ENCODE measurements at places on chromosomes 1 and 21.

- no peak for DNase-seq
These were observed 782 bp downstream of the PCAT6 start for GRCh38 chr1:202811296-202812175.

DNA sequence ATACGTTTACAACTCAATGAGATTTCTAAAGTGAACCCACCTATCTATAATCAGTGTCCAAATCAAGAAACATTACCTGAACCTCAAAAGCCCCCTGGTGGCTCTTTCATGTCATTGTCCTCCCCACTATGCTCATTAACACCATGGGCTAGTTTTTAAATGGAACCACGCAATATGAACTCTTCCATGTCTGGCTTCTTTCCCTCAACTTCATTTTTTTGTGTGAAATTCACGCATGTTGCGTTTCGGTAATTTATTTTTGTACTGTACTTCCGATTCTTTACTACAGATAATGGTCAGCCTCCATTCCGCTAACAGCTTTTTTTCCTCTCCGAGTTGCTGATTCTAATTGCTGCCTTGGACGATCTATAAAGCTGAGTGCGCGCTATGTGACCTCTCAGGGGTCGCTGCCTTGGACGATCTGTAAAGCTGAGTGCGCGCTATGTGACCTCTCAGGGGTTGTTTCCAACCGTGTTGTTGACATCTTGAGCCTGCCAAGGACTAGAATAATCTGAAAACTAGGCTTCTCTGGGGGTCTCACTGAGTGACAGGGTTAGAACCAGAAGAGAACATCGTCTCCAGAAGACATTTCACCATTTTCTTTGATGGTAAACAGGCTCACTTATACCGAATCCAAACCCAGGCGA lies 1.1 kb upstream of the CACYBP start:
- DNase-seq: peak; percentile 37

DNA sequence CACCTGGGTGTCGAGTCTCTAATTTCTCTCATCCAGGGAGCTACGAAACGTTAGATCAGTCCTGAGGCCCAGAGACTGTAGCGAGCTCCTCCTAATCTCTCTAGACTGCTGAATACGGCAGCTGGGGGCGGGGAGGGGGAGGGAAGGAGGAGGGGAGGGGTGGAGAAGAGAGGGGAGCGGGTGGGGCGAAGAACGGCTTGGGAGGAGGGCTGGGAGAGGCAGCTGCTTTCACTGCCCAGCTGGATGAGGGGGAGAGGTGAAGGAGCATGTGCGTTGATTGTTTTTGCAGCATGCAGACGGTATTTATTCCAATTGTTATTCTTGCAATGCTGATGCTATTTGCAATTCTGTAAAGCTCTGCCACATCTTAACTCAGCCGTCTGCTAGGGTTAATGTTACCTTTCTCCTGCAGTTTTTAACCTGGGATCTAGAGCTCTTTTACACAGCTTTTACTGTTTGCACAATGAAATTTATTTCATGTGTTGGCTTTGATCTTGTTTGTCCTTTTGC lies 790 bp downstream of the DNAJC6 start:
- DNase-seq: peak; percentile 33

- DNase-seq: no peak
These were observed 55.9 kb upstream of the SOX13 start for GRCh38 chr1:204017032-204017431.

GRCh38 chr1:156480411-156481192 lies 20.0 kb downstream of the MEF2D start:
- peak; percentile 63 for DNase-seq

DNA sequence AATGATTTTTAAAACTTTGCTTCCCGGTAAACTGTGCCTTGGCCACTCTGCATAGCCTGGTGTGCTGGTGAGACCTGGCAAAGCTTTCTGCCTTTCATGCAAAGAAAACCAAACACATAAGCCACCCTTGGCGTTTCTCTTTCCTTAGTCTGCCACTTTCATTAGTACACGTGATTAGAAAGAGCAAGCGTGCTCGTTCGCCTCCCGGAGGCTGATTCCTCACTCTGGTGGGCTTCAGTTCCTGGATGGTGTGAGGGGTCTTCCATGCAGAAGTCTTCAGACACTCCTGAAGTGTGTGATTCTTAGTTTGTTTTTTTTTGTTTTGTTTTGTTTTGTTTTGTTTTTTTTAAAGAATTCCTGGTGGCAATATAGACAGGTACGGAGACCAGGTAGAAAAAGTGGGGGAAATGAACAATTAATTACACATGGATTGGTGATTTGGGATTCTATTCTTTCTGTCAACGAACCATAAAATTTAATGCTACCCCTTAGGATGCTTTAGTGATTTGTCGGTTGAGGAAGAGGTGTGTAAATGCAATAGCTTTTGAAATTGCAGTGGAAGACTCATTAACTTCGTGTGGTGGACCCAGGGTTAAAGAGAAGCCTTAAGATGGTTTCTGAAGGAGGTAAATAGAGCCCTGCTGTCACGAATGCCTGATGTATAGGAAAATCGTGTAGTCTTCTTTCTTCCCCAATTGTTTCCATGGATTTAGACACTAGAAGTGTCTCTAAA lies 2.1 kb downstream of the GALNT2 start:
- DNase-seq: no peak

DNA sequence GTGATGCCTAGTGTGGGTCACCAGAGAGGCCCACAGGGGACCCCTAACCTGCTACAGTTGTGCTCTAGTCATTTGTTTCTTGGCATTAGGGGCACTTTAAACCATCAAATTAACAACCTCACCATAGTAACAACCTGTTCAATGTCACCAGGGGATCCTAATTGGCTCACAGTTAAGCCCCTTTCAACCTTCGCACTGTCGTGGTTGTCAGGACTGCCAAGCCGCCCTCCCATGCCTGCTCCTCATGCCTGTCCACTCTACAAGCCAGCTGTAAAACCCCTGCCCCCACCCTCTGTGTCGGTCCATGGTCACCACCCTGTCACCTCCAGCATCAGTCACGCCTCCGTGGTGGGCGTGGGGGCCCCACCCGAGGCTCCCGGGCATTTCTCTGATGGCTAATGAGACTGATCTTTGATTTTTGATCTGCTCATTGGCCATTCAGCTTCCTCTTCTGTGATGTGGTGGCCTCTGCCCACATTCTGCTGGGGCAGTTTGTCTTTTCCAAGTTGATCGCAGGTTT lies 96.6 kb downstream of the WDR4 start:
- DNase-seq: no peak

DNA sequence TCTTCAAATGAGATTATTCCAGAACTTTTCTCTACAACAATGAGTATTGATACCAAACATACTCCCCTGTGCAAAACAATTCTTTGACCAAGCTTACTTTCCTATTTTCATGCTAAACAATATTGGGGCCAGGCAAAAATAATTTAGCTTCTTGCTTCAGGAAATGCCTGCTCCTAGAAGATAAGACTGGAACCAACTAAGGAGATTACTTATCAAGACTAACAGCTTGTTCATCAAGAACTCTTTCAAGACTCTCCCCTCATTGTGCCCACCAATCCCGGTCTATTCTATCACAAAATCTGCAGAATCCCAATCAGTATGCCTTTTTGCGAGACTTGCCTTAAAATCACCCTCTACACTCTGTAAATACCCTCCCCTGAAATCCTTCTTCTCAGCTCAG lies 536.6 kb downstream of the RWDD3 start:
- DNase-seq: no peak

Data from substantia nigra (tissue), 51 donors.